Fibroblast of skin of right biceps (primary cell): ENCODE measurements at places on chromosomes 2 and 18.
A peak's percentile ranks its signal among the peaks of the same experiment; 100 is the strongest.

DNA sequence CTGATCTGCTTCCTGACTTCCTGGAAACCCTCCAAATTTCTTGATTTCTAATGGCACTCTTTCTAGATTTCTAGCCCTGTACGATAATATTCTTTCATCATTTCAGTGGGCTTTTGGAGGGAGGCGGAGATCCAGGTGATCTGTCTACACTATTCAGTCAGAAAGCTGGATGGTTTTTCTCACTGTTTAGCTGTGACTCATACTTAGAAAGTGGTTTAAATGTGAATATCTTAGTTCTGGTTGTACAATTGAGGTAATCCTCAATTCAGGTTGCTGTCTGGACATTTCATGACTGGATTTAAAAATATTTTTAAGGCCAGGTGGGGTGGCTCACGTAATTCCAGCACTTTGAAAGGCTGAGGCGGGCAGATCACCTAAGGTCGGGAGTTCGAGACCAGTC, 20.8 kb downstream of the SEH1L start:
- DNase-seq, result no peak

DNA sequence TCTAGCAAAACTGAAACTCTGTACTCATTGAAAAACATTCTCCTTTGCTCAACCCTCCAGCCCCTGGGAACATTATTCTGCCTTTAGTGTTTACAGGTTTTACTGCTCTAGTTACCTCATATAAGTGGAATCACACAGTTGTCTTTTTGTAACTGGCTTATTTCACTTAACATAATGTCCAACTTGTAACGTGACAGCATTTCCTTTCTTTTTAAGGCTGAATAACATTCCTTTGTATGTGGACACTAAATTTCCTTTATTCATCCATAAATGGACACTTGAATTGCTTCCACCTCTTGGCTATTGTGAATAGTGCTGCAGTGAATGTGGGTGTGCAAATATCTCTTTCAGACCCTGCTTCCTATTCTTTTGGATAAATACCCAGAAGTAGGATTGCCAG, 144.9 kb downstream of the ACTR3 start:
- DNase-seq, result no peak

DNA sequence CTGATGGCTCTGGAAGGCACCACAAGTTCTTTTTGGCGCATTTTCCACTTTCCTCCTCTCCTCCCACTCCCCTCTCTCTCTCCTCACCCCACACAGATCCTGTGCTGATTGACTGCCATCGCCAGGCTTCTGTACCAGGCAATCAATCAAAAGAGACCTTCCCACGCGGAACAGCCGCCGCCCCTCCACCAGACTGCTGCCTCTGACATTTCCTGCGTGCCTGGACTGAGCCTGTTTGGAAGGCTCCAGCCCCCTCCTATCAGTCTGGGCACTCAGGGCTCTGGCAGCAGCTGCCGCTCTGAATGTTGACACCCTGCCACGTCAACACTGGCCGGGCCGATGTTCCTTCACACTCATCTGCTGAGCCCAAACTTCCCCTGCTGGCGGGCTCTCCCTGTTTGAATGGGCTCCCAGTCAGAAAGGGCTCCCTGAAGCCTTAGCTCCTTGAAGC, 467.7 kb downstream of the EPHA4 start:
- DNase-seq, result peak; percentile 61

GRCh38 chr2:144520756-144521487, 1.0 kb upstream of the ZEB2 start:
- DNase-seq, result peak; percentile 69

DNA sequence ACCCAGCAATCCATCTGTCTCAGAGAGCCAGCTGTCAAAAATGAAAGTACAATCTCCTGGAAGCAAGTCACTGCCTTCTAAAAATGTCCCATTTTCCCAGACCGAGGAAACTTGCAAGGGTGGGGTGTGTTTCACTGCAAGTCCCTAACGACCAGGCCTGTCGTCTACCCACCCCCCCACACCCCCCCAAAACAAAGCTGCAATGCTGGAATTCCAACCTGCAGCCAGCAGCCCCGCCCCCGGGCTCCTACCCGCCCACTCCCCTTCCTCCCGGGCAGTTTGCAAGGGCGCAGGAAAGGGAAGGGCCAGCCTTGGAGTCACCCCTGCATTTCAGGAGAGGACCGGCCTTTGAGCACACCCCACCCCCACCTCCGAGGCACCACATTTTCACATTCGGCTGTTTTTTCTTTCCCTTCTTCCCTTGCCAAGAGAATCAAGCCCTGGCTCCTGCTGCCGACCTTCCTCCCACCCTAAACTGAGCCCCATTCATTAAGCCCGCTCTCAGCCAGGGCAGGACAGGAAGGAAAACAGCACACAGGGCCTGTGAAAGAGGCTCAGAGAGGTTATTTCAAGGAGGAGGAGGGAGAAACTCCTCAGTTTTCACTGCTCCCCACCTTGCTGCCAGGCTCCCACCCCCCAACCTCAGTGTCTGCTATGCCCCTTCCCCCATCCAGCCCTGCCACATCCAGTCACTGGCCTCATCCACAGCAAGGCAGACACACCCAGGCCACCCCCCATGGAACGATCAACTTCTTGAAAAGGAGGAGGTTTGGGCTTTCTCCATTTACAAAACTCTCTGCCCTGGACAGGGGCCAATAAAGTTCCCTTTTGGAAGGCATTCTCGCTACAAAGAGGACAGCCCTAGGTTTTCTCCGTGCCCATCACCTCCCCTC, 11.3 kb downstream of the SMAD7 start:
- peak; percentile 62 for DNase-seq

GRCh38 chr2:134706587-134707329, 12.0 kb downstream of the TMEM163 start:
- no peak for DNase-seq

DNA sequence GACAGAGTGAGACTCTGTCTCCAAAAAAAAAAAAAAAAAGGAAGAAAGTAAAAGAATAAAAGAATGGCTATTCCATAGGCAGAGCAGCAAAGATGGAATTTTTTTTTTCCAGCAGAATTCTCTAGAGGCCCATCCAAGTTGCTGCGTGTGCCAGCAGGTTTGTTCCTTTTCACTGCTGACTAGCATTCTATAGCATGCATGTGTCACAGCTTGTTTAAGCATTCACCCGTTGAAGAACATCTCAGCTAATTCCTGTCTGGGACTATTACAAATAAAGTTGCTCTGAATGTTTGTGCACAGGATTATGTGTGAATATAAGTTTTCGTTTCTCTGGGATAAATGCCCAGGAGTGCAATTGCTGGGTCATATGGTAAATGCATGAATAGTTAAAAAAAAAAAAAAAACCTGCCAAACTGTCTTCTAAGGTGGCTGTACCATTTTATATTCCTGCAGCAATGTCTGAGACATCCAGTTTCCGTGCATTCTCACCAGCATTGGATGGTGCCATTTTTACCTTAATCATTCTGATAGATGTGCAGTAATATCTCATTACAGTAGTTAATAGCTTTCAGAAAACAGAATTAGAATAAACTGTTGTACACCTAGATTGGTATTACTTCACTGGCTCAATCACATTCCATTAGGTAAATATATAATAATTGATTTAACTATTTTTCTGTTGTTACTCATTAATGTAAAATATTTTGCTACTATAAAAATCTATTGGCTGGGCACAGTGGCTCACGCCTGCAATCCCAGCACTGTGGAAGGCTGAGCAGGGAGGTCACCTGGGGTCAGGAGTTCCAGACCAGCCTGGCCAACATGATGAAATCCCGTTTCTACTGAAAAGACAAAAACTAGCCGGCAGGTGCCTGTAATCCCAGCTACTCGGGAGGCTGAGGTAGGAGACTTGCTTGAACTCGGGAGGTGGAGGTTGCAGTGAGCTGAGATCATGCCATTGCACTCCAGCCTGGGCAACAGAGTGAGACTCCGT, 47.5 kb upstream of the ASAP2 start:
- DNase-seq, result no peak

- no peak for DNase-seq
These were observed 307.4 kb upstream of the VWC2L start for GRCh38 chr2:214103276-214104001.

- DNase-seq, result no peak
These were observed 558.5 kb downstream of the CPS1 start for GRCh38 chr2:211114826-211115455.

DNA sequence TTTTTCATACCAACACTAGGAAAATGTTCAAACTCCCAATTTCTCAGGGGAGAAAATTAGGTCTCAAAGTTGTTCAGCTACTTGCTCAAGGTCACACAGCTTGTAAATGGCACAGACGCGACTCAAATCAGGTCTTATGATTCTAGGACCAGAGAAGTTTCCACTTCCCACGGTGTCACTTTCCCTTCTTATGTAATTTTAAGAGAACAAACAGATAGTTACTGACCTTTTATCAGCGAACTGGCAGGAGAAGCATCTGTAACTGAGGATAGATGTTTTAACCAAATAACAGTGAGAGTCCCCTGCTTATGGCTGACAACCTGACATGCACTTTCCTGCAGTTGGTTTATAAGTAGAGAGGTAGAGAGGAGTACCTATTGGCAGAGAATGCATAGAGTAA, 2.1 kb upstream of the KCNJ3 start:
- no peak for DNase-seq

- no peak for DNase-seq
These were observed 562.7 kb upstream of the ID2 start for GRCh38 chr2:8118940-8119781.

- peak; percentile 6 for DNase-seq
These were observed 34.0 kb downstream of the LOXHD1 start for GRCh38 chr18:46622999-46623398.

GRCh38 chr2:177484180-177484795, 91.7 kb downstream of the AGPS start:
- peak; percentile 46 for DNase-seq
